ENCODE measurements at places on chromosomes 11 and 22.

DNA sequence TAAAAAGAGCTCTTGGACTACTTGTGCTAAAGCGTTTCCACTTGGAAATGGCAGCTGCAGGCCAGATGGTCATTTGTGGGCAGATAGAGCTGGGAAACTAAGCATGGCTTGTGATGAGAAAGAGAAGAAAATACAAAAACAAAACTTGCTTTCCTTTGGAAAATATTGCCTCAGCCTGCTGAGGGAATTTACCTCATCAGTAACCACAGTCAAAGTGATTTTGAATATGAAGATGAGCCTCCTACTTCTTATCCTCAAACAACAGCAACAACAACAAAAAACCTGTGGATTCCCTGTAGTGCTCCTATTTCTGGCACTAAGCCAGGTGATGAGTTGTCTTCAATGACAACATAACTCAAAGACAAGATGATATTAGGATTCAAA, 62.7 kb upstream of the FIBIN start:
- DNase-seq, result peak; percentile 92

DNA sequence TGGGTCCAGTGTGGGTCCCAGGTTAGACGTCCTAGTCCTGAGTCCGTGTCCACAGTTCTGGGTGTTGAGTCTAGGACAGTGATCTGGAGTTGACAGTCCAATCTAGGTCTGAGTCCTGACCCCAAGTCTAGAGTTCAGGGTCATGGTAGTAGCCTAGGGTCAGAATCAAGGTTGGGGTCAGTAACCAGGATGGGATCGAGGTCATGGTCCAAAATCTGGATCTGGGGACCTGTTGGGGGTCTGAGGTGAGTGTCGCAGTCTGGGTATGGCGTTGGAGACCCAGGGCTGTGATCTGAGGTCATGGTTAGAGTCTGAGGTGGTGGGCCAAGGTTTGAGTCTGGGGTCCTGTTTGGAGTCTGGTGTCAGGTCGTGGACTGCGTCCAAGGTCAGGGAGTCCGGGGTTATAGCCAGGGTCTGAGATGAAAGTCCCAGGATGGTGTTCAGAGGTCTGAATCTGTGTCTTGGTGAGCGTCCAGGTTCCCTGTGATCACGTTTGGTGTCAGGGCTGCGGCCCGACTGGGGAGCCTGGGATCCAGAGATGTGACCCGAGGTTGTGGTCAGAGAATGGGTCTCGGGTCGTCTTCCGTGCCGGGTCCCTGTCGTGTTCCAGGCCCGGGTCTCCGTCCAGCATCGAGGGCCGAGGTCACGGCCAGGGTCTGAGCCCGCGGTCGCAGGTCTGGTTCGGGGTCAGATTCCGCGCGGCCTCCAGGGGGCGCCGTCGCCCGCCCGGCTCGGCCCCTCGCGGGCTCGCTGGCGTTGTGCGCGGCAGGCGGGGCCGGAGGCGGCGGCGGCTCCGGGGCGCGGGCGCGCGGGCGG, 432 bp upstream of the GRK2 start:
- DNase-seq, result peak; percentile 85

DNA sequence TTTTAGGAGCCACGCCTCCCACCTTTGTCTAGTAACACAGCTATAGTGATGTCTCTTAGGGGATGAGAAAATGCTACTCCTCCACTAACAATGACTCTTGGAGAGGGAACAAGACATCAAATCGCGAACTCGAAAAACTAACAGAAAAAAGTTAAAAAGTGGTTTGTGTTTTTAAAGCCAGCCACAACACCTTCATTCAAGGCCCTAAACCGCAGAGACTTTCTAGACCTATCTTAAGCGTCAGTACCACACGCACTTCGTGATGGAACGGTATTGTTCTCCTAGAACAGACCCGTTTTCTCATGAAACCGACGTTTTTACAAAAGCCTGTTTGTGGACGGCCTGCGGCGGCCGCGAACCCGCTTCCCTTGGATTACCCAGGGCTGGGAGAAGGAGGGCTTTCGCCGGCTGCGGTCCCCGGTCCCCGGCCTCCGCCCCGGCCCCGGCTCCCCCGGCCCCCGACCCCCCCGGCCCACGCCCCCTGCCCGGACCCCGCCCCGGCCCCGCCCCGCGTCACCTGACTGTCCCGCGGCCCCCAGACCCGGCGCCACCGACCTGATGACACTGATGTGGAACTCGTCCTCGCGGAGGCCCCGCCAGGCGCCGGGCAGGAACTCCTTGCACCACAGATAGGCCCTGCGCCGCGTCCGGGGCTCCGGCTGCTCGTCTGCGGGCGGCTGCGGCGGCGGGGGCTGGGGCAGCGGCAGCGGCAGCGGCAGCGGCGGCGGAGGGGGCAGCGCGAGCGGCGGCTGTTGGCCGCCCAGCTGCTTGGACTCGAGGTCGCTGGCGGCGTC, 718 bp downstream of the CHKA start:
- peak; percentile 65 for DNase-seq

GRCh38 chr11:828506-829175, 922 bp downstream of the CRACR2B start:
- DNase-seq, result no peak

GRCh38 chr22:50177537-50178470, 7.3 kb downstream of the PANX2 start:
- no peak for DNase-seq

DNA sequence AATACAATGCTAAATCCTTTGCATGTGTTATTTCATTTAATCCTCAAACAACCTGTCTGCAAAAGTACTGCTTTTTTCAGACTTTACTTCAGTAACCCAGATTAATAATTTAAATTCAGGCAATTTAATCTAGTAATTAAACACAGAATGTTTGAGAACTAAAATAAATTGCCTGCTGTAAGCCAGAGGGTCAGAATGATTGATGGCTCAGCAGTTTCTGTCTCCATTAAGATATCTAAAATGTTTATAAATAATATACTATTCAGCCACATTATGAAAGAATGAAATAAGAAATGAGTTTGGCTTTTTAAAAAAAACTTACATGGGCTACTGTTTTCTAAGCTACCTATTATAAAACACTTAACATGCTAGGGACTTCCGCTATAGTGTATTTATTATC, 846.0 kb downstream of the FAM181B start:
- no peak for DNase-seq

- peak; percentile 77 for DNase-seq
Observed at GRCh38 chr22:20979243-20979809, 2.8 kb upstream of the LZTR1 start.

GRCh38 chr11:43021466-43021865, 290.3 kb upstream of the API5 start:
- DNase-seq, result no peak

DNA sequence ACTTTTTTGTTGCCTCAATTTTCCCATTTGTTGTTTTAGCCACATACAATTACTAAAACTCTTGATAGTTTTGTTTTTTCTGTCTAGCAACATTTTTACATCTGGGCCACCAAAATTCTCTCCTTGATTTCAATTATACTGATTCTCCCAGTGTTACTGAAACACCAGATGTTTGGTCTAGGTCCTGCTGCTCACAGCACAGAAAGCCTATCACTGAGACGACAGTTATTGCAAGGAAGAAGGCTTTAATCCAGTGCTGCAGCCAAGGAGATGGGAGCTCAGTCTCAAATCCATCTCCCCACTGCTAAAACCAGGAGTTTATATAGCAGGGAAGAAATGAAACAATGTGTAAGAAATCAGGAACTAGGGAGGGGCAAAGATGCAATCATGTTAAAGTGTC, 837.7 kb upstream of the CNTN5 start:
- no peak for DNase-seq
